ENCODE measurements at places on chromosomes 16 and 17.

GRCh38 chr17:48719642-48720265 lies 2.6 kb downstream of the PRAC1 start:
- DNase-seq = no peak

DNA sequence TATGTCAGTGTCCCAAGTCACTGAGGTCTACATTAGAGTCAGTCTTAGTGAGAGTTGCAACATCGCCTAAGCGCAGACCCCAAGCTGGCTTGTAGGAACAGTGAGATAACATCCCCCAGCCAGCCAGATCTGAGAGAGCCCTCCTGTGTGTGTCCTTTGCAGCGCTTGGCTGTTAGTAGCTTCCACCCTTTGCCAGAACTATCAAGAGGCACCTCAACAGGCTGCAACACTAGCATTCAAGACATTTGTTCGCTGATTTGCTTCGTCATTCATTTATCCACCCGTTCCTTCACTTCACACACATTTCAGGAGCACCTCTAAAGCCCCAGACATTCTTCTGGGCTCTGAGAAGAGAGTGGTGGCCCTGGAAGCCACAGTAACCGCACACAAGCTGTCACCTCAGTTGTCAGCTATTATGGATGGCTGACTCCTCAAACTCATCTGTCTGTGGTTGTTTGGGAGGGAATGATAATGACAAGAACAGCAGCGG lies 289.6 kb downstream of the WWOX start:
- no peak for DNase-seq

GRCh38 chr17:68834328-68834836 lies 120.8 kb downstream of the ABCA8 start:
- DNase-seq = no peak

GRCh38 chr16:87216841-87217275 lies 100.3 kb downstream of the C16orf95 start:
- DNase-seq = no peak

DNA sequence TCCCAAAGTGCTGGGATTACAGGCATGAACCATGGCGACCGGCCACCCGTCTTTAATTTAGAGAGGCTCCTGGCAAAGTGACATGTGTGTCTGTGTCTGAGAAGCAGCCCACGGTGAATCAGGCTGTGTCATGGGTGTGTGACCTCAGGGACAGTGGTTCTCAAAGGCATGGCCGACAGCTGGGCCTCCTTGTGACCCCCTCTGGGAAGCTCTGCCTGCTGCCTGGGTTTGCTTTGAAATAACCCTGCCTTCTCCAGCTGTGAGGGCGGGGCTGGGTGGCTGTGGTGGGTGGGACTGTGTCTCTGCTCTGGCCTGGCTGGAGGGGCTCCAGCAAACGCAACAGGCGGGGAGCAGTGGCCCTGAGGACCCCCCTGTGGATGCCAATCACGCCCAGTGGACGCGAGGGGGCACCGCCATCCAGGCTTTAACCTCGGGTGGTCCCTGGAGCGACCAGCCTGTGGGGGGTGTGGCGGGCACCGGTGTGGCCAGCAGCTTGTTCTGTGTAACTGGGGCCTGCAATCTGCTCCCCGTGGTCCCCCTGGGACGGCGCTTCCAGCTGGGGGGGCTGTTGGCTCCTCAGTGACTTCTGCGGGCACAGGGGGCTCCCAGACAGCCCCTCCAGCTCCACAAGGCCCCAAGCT lies 8.8 kb upstream of the APRT start:
- DNase-seq = no peak

- DNase-seq = no peak
Measured at GRCh38 chr16:85436636-85437165, 176.4 kb upstream of the GSE1 start.

DNA sequence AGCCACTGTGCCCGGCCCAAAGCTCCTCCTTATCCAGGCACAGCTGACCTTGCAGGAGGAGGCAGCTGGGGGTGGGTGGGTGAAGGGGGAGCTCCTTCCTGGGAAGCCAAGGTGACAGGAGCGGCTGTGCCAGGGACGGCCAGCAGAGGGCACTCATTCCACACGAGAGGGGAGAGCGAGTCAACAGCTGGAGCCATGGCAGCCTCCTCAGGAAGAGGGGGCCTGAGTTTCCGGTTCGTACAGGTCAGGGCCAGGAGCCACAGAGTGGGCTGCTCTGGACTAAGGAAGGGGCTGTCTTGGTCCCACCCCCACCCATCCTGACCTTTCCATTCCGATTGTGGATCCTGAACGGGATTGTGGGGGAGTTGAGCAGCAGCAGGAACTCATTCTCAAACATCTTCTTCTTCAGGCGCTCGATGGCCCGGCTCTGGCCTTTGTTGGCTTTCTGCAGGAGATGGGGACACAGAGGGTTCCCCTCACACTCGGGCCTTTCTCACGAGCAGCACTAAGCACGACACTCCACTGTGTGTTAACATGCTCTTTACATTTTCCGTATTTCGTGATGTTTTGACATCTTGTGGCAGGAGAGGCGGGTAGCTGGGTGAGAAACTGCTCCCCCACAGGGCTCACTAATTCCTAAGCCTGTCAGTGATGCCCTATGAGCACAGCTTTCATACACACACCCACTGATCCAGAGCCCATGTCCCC lies 61.6 kb downstream of the TIMM22 start:
- peak; percentile 18 for DNase-seq

- no peak for DNase-seq
Measured at GRCh38 chr17:78724999-78725398, 57.1 kb downstream of the CYTH1 start.

GRCh38 chr16:12016291-12016947 lies 39.9 kb downstream of the SNX29 start:
- no peak for DNase-seq

GRCh38 chr17:65022751-65023700 lies 33.5 kb downstream of the GNA13 start:
- no peak for DNase-seq

GRCh38 chr16:58507963-58508670 lies 7.2 kb upstream of the SETD6 start:
- DNase-seq = no peak

- DNase-seq = no peak
Measured at GRCh38 chr16:83810901-83811300, 3.1 kb downstream of the HSBP1 start.

DNA sequence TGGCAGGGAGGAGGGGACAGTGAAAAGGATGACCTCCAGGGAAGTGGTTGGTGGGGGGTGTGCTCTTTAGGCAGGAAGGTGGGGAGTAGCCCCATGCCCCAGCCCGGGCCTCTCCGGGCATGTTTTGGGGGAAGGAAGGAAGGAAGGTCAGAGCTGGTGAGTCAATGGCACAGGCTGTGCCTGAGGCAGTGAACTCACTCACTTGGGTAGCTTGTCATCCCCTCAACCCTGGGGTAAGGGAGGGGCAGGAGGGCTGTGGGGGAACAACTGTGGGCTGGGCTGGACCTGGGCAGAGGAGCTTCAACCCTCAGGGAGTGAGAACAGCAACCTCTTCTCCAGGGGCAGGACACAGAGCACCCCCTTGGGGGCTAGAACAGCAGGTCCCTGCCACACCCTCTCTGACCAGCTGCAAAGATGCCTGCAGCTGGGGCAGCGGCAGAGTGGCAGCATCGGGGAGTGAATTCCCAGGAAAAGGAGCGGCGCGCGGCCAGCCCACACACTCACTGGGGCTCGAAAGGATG lies 6.3 kb downstream of the CSF3 start:
- no peak for DNase-seq

DNA sequence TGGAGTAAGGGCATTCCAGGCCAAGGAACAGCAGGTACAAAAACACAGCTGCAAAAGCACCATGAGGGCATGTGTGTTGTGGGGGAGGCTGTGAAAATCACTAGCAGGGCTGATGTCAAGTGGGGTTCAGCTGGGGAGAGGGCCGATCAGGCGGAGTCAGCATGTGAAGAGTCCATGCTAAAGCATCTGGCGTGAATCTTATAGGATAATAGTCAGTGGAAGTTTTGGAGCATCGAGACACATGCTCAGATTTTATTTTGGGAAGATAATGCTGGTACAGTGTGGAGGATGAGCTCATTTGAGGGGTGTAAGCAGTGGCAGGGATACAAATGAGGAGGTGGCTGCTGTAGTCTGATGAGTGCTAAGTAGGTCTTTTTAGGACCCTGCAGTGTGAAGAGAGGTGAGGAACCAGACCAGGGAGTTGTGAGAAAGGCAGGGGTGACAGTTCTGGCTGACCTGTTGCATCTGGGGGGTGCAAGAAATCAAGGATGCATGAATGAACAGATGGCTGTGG lies 30.3 kb downstream of the MMD start:
- DNase-seq = no peak

DNA sequence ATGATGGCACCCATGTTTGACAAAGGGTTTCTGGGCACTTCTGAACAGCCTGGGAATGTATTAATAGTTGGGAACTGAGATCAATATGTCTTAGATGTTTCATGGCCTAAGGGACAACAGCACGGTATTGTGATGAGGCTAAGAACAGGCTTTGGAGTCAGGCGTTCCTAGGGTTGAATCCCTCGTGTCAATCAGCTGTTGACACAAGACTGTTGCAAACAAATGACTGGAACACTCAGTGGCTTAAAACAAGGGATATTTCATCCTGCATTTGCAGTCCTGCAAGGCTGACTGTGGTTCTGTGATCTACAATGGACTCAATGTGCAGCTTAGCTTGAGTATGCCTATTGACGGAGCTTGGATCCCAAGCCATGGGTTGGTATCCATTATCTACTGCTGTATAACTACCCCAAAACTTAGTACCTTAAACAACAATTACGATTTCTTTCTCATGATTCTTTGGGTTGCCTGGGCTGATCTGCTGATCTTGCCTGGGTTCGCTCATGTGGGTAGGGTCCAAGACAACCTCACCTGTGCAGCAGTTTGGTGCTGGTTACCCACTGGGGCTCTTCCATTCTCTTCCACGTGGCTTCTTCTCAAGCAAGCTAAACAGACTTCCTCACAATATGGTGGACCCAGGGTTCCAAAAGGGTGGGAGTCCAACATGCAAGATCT lies 472.4 kb downstream of the SLC39A11 start:
- no peak for DNase-seq

Measured in stimulated activated CD8-positive, alpha-beta memory T cell treated with anti-CD3 and anti-CD28 coated beads, Interleukin-7, amount 100 ng/mL, for 48 hours (primary cell).